ENCODE measurements at places on chromosomes 11 and 22.

GRCh38 chr22:44030702-44031082 lies 6.6 kb downstream of the PARVB start:
- DNase-seq, result no peak

- no peak for DNase-seq
These were observed 373.3 kb upstream of the CCDC90B start for GRCh38 chr11:83659466-83659865.

DNA sequence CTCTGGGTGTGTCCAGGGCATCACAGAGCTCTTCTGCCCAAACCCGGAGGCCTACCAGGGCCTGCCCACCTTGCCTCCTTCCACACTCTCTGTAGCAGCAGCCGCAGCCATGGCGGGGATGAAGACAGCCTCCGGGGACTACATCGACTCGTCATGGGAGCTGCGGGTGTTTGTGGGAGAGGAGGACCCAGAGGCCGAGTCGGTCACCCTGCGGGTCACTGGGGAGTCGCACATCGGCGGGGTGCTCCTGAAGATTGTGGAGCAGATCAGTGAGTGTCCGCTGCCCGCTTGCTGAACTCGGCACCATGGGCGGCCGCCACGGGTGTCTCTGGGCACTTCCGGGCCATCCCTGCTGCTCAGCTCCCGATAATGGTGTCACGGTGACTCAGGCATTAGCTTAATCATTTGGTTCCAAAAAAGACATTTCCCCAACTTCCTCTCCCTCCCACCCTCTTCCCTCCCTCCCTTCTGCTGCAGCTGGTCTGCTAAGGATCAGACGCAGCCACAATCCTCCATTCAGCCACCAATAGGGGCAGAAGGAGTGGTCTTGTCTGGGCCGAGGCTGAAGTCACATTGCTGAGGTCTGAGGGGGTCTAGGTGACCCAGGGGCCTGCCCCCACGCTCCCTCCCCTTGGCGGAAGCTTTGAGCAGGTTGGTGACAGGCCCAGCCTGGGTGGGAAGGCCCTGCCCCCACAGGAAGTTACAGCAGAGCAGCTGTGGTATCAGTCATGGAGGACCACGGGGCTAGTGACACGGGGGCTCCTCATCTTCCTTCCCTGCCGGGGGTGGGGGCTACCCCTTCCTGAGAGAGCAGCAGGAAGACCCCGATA lies 950 bp downstream of the FERMT3 start:
- DNase-seq, result peak; percentile 79

DNA sequence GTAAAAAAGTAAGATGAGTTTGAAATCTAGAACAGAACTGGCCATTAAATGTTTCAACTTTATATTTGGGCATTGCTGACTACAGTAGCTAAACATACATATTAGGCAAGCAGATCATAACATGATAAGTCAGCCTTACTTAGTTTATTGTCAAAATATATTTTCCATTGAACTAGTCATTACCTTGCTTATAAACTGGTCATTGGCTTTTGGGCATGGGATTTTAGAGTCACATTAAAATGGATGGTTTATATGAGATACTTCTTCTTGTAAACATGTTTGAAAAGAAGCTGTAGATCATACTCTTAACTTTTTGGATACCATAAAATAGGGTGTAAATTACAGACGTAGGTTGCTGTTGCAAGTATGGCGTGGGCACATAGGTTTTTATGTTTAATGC lies 2.7 kb downstream of the HIPK3 start:
- DNase-seq, result no peak

DNA sequence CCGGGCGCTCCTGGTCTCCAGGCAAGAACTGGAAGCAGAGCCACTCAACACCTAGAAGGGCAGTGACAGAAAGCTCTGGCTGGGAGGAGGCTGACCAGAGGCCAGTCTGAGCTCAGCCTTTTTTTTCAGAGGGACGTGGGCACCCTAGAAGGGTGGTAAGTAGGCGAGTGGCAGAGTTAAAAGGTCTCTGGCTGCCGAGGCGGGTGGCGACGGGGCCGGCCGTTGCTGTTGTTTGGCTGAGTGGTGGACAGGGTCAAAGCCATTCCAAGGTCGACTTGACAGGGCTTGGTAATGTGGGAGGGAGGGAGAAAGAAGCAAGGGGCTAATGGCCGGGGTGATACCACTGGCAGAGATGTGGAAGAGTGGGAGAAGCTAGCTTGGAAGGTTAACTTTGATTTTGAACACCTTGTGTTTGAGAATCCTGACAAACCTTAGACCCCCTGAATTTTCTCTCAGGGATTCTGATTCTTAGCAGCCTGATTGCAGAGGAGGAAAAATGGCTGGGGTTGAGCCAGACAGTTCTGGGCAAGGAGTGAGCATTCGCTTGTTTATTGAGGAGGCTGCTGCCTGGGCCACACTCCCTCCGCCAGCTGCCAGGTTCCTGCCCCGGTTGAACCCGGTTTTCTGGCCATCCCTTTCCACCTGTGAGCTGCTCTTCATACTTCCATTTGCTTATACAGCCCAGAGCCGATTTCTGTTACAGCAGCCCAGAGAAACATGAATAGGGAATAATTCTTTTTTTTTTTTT lies 868 bp upstream of the SYCE3 start:
- no peak for DNase-seq

DNA sequence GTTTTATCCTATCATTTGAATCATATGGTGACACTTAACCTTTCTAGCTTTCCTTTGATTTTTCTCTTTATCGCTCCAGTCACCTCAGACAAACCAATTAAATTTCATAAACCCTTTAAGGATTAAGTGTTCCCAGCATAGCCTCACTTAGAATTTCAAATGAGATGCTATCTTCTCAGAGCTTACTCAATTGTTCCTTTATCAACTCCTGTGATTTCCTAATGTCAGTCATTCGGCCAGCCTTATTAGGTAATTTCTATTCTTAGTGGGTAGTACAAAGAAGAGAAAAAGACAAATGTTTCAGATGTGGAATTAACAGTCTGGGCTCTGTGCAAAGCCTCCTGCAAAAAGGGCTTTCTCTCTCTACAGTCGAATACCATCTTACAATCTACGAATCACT lies 77.1 kb upstream of the CCDC90B start:
- DNase-seq, result no peak

GRCh38 chr11:68361702-68362101 lies 49.3 kb downstream of the LRP5 start:
- no peak for DNase-seq

- no peak for DNase-seq
These were observed 23.2 kb downstream of the CASP5 start for GRCh38 chr11:104999721-105000120.

- no peak for DNase-seq
These were observed 172.6 kb upstream of the CADM1 start for GRCh38 chr11:115676768-115677167.

DNA sequence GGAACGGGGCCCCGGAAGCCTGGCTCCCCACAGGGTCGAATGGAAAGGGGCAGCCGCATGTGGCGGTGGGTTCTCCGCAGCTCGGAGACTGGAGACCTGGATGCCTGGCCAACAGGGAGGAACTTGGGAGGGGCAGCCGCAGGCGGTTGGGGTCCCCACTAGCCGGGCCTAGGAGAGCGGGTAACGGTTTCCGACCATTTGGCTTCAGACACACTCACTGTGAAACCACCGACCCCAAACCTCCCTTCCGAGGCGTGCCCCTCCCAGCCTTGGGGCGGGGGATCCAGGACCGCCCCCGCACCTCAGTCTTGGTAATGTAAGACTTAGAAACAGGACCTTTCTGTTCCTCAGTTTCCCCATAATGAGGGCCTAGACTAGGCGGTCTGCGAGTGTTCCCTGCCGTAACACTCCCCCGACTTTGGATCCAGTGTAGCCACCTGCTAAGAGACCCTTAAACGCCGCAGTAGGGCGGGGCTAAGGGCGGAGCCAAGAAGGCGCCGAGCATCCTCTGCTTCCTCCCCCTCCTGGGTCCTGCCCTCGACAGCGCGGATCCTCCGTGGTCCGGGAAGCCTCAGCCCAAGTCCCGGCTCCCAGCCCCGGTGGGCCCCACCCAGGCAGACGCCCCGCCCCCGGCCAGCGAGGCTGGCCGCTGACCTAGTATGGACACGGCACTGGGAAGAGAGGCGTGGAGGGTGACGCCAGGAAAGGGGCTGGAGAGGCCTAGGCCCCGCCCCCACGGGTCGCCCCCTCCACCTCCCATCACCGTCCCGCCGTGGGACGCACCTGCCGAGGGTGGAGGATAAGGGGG lies 1.8 kb upstream of the RASGRP2 start:
- peak; percentile 67 for DNase-seq

- no peak for DNase-seq
These were observed 385.9 kb upstream of the API5 start for GRCh38 chr11:42925916-42926315.

DNA sequence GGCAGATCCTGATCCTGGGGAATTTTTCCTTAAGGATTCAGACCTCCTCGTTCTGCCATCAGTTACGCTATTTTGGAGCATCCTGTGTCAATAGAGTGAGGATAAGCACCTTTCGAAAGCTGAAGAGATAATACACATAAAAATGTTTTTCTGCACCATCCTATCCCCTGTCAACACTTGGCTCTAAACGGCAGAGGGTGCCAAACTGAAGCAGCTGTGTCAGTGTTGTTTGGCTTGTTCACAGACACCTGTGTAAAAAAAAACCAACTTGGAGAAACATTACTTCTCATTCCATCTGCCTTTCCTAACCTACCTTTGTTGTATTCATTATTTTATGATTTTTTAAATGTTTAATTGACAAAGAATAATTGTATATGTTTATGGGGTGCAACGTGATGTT lies 417.0 kb upstream of the DDI1 start:
- no peak for DNase-seq

GRCh38 chr11:43130616-43131015 lies 181.2 kb upstream of the API5 start:
- DNase-seq, result no peak

DNA sequence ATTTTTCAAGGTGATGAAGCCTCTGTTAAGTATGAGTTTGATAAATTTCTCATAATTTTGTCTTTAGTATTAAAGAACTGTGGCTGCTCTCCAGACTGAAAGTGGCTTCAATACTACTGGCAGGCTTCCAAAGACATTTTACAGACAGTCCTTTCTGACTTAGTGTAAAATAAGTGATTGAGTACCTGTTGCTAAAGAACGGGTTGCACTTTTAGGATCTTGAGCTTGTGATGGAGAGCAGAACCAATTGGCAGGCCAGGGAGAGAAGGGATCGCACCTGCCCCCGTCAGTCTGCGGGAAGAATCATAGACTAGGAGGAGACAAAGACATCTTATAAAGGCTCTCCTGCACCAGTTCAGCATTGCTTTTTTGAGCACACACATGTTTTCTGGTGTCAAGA lies 4.4 kb downstream of the NCAM1 start:
- DNase-seq, result no peak
